ENCODE measurements at places on chromosomes 7 and 10.

- no peak for DNase-seq
These were observed 76.1 kb downstream of the PDSS1 start for GRCh38 chr10:26773633-26774032.

GRCh38 chr10:101354328-101355071 is 535 bp downstream of the BTRC start:
- peak; percentile 47 for DNase-seq

DNA sequence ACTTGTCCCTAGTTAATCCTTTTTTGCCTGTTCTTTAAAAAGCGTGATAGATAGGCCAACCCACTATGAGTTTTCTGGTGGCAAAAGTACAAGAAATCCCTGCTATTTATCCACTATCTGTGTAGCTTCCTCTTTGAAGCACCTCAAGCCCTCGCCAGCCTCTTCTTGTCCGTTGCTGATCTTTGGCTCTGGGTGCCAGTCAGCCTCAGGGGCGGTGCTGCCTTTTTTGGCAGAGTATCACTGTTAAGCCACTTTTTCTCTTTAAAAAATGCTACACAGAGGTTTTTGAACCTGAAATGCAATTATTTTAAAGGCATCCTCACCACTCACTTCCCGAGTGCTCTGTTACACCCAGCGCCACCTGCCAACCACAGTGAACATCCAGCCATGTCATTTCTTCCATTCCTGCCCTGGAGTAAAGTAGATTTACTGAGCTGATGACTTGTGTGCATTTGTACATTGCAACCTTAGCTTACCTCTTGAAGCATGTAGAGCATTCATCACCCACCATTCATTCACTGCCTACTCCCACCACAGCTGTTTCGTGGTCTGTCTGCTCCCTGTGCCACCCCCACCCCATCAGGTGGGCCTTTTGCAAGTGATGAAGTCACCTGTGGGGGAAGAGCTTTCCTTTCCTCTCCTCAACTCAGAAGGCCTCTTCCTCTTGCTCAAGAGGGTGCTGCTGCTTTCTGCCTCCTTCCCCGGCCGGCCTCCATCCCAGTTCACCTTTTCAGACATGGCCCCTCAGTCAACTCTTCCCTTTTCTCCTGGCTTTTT is 414.2 kb upstream of the GALNT17 start:
- no peak for DNase-seq

- DNase-seq: no peak
These were observed 150.5 kb downstream of the PTPN20 start for GRCh38 chr10:47061776-47062175.

GRCh38 chr10:80518807-80519360 is 18.8 kb upstream of the SH2D4B start:
- no peak for DNase-seq

DNA sequence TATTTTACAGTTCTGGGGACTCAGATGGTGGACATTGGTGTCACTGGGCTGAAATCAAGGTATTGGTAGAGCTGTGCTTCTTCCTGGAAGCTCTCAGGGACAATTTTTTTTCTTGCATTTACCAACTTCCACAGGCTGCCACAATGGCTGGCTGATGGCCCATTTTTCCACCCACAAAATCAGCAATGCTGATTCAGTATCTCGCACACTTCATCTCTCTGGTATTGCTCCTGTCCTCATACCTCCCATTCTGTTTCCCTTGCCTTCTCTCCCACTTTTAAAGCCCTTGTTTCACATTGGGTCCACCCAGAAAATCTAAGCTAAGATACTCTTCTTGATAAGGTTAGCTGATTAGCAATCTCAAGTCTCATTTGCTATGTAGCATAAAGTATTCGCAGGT is 530.9 kb upstream of the POM121L12 start:
- no peak for DNase-seq

DNA sequence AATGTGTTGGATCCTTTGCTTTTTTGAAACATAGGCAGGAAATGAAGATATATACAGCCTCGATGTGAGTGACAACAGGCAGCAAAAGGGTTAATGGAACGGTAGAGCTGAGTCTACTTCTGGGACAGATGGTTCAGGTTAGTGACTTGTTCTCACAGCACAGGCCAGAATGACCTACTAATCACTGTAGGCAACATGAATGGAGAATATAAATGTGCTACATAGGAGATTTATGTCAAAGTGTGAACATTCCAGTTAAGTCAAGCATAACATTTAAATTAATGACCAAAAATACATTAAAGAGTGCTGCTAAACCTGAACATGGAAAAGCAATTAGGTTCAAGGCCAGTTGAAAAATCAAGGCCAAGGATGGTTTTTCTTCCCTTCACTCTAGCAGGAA is 235.2 kb downstream of the POU6F2 start:
- DNase-seq: no peak

GRCh38 chr10:96578022-96578421 is 8.8 kb downstream of the TM9SF3 start:
- no peak for DNase-seq

DNA sequence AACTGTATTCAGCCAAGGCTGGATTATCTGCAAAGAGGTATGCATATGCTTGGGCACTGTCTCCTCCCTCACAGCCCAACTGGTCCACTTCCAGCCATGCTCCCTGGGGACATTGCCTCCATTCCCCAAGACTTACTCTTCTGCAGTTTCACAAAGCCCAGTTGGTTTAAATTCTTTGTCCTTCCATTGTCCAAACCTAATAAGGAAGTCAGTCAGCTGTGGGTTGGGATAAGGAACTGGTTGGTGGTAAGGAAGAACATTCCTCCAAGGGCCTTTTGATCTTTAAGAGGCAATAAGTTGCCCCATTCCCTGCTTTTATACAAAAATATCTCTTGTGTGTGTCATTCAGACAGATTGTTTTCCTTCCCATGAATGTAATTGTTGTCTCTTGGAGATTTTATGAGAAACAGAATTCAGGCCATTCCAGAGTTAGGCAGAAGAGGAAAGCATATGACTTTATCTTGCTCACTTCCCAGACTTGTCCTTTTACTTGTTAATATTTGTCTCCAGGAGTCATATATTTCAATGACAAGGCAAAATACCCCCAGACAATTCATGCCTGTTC is 673.7 kb downstream of the SUGCT start:
- no peak for DNase-seq

GRCh38 chr7:65302883-65303282 is 70.8 kb upstream of the ZNF92 start:
- no peak for DNase-seq

- DNase-seq: no peak
These were observed 3.3 kb downstream of the INSYN2A start for GRCh38 chr10:127193125-127193524.

- no peak for DNase-seq
These were observed 170.7 kb upstream of the CTBP2 start for GRCh38 chr10:125331056-125331455.

GRCh38 chr10:14327527-14327926 is 3.2 kb downstream of the FRMD4A start:
- DNase-seq: no peak

DNA sequence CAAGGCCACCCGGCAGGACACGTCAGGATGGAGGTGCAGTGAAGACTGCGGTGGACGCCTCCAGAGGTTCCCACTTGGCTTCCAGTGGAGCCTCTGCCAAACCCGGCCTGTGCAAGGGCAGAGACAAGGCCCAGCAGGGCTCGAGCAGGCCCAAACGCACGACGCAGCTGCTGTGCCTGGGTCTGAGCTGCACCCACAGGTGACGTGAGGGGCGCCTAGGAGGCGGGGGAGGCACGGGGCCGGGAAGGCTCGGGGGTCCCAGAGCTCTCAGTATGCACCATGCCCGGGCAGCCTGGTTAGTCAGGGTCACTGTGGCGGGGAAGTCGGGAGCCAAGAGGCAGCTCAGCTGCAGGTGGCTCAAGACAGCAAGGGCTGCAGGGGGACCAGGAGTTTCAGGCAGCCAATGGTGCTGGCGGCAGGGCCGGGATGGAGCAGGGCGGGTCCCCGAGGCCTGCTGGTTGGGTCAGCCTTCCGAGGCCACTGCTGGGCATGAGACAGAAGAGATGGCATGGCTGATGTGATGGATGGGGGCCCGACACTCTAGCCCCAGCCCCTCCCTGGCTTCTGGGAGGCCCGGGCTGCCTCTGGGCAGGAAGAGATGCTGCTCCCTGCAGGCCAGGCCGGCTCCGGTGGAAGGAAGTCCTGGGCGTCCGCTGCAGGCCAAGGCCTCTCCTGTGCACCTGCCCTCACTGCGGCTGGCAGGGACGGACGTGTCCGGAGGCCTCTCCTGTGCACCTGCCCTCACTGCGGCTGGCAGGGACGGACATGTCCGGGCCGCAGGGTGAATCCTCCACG is 72.2 kb upstream of the CFAP46 start:
- DNase-seq: no peak

GRCh38 chr10:299969-300368 is 164.7 kb downstream of the ZMYND11 start:
- no peak for DNase-seq

DNA sequence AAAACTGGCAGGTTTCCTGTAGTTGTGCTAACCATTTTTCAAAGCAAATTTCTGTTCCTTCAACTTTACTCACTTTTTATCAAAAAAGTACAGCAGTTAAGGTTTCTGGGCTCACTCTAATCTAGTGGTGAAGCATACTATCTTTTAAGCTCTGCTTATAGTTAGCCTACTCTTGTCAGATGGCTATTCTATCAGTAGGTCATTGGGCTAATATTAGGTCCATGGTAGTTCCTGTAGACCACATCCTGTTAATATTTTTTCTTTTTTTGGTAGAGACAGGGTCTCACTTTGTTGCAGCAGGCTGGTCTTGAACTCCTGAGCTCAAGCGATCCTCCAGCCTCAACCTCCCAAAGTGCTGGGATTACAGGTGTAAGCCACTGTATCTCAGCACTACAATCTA is 27.9 kb upstream of the NRCAM start:
- no peak for DNase-seq

DNA sequence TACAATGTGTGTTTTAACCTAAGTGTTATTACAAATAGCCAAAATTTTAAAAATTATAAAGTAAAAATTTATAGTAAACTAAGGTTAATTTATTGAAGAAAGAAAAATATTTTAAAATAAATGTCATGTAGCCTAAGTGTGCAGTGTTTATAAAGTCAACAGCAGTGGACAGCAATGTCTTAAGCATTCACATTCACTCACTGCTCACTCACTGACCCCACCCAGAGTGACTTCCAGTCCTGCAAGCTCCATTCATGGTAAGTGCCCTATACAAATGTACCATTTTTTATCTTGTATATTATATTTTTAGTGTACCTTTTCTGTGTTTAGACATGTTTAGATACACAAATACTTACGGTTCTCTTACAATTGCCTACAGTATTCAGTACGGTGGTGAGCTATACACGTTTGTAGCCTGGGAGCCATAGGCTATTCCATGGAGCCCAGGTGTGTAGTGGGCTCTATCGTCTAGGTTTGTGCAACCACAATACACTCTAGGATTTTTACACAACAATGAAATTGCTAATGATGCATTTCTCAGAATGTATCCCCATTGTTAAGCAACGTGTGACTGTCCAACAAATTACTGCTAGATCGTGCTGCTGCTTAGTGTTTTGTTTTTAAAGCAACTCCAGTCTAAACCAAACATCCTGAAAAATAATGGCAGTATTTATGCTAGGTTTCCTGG is 108.9 kb upstream of the NAMPT start:
- no peak for DNase-seq

DNA sequence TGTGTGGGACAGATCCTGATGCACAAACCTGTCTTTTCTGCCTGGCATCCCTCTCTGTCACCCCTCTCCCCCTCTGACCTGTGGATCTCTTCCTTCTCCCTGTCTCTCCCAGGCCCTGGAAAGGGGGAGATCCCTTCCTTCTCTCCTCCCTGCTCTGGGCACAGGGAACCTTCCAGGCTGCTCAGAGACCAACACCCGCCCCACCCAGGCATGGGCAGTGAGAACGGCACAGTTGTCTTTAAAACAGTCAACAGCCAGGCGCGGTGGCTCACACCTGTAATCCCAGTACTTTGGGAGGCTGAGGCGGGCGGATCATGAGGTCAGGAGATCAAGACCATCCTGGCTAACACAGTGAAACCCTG is 34.7 kb downstream of the KCNH2 start:
- DNase-seq: no peak

DNA sequence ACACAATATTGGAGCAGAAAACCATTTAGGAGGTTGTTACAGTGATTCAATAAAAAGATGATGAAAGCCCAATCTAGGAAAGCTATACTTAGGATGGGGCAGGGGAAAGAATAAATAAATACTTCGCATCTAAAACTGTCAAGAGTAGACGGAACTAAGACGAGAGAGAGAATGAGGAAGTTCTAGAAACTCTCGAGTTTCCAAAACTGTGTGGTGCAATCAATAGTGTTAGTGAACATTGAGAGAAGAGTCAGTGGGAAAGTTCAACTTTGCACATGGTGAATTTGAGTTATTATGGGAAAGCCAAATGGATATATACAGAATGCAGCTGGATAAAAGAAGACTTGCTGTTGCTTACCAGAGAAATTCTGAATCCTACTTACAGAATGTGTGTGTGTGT is 133.8 kb upstream of the MEOX2 start:
- DNase-seq: peak; percentile 57

GRCh38 chr10:16957038-16957437 is 139.8 kb upstream of the RSU1 start:
- no peak for DNase-seq

GRCh38 chr7:4015371-4015770 is 666.7 kb upstream of the FOXK1 start:
- DNase-seq: no peak

DNA sequence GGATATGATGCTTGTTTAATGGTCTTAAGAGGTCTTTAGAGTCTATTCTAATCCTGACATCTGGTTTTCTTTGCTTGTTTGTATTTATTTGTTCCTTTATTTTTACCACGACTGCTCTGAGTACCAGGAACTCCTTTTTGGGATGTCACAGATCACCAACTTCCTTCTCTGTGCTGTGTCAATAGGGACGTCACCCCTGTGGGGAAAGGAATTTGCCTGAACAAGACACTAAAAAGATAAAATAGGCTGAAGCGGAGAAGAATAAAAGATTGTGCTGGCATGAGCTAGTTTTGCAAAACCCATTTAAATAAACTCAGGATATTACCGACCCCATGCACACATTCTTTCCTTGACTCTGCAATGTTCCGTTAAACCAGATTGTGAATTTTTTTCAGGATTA is 27.7 kb downstream of the MGMT start:
- DNase-seq: no peak

- DNase-seq: peak; percentile 6
These were observed 189.8 kb downstream of the HECW1 start for GRCh38 chr7:43302211-43302711.

DNA sequence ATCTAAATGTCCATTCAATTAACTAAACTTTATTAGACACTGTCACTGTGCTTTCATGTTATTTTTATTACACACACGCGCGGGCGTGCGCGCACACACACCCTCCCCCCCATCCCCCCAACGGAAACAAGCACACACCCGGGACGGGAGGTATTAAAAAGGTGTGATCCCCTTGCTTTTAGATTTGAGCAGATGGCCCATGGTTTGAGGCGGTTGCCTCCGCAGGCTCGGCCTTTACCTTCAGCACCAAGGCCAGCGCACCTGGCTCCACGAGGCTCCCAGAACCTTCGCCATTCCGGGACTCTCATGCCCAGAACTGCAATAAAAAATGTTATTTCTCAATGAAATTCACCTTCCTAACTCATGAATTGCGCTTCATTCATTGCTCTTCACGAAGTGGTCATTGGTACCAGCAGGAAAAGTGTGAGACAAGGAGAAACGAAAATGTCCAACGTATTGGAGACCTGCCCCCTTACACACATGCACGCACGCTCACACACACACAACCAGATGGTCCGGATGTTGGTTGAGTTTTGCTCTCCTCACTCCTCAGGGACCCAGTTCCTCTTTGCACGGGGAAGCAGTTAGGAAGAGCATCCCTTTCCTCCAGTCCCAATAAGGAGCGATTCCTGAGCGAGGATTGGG is 20.8 kb upstream of the PTF1A start:
- DNase-seq: no peak

- peak; percentile 58 for DNase-seq
These were observed 10.2 kb upstream of the SLC25A28 start for GRCh38 chr10:99630433-99630832.

- DNase-seq: no peak
These were observed 45.7 kb downstream of the HIBADH start for GRCh38 chr7:27616914-27617548.
